ENCODE measurements at places on chromosomes 6 and 20. TPM values are rescaled to one million over a fixed set of nuclear protein-coding genes. Genes with fewer than 3 reads are reported as not detected.

F13A1 gene
- 17.0 TPM for polyA plus RNA-seq

CGA gene
- 2.2 TPM for polyA plus RNA-seq

NCOA3 gene
- polyA plus RNA-seq: 31.5 TPM

PACRG gene
- polyA plus RNA-seq: 18.3 TPM

DST gene
- 197 TPM for polyA plus RNA-seq

FLRT3 gene
- polyA plus RNA-seq: 173 TPM

NRSN1 gene
- 1.4 TPM for polyA plus RNA-seq

DLK2 gene
- 1.6 TPM for polyA plus RNA-seq

RSPH4A gene
- 2.7 TPM for polyA plus RNA-seq

Measured in renal pelvis (tissue), 12 donors.